ENCODE measurements at places on chromosomes 1 and 21. TPM values are rescaled to one million over a fixed set of nuclear protein-coding genes. Genes with fewer than 3 reads are reported as not detected.

The GBP2 gene
- 1.3 TPM for polyA plus RNA-seq

The FAM167B gene
- polyA plus RNA-seq = 2.0 TPM

- peak; percentile 66 for DNase-seq
Measured at GRCh38 chr1:15283526-15283925, 36.5 kb downstream of the FHAD1 start.

DNA sequence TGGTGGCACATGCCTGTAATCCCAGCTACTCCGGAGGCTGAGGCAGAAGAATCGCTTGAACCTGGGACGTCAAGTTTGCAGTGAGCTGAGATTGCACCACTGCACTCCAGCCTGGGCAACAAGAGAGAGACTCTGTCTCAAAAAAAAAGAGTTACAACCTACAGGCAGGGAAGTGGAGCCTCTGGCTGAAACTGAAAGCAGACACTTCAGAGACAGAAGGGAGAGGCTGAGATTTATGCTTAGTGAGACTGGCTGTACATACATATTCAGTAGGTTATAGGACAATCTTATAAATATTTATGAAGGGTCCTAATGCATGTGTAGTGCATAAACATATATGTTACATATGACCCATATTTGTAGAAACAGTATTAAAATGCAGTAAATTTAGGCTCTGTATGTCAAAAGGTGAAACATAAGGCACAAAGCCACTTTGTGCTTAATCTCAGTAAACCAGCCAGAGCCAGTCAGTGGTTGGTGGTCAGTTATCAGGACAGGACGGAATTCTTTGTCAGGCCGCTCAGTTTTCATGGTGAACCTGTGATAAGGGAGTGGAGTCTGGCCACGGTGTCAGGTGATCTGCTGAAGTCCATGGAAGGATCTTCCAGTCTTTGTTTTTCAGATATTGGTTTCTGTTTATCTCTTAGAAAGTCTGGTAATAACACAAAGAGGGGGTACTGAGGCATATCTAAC lies 13.7 kb downstream of the RHEX start:
- no peak for DNase-seq

DNA sequence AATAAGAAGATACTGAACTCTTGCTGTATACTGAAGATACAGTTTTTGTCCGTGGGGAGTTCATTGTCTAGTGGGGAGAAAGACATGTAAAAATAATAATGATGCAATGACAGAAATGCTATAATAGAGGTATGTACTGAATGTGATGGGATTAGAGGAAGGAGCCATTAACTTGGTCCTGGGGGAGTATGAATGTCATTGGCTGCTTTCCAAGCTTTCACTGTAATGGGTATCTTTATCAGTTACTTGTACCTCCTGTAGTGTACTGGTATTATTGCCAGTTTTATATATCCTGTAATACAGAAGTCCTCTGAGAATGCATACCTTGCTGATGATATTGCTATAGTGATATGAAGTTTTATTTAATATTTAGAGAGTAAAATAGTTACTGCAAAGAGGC lies 7.4 kb downstream of the BTBD8 start:
- no peak for DNase-seq

Data from A549 (cell line).